ENCODE measurements at places on chromosomes 5 and 9. TPM values are rescaled to one million over a fixed set of nuclear protein-coding genes. Genes with fewer than 3 reads are reported as not detected.

GRCh38 chr5:149617760-149618306 lies 36.5 kb downstream of the ARHGEF37 start:
- DNase-seq, result no peak
- no peak overlapping the region for H3K4me3 ChIP-seq
- no peak overlapping the region for H3K27ac ChIP-seq
- no peaks in the 10 kb centered on the region for H3K4me1 ChIP-seq

- no peak overlapping the region for H3K4me3 ChIP-seq
- H3K27me3 ChIP-seq, result no peaks in the 10 kb centered on the region
- DNase-seq, result no peak
- no peak overlapping the region for H3K27ac ChIP-seq
Observed at GRCh38 chr5:116176121-116176520, 91.3 kb downstream of the COMMD10 start.

DNA sequence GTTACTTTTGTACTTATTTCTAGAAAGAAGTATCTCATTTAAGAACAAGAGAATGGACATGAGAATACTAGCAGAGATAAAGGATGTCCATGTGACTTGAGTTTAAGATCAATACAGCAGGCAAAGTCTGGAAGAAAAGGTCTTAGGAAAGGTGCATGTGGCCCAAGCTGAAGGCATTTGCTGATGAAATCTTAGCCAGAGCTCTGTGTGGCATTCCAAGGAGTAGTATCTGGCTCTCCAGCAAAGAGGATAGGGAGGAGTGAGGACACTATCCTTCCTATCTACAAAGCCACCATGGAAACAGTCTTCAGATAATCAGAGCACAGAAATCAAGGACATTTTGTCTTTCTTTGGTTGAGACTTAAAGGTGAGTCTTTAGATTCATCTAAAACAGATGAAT lies 244.1 kb upstream of the RGMB start:
- H3K36me3 ChIP-seq, result no peaks in the 10 kb centered on the region

DNA sequence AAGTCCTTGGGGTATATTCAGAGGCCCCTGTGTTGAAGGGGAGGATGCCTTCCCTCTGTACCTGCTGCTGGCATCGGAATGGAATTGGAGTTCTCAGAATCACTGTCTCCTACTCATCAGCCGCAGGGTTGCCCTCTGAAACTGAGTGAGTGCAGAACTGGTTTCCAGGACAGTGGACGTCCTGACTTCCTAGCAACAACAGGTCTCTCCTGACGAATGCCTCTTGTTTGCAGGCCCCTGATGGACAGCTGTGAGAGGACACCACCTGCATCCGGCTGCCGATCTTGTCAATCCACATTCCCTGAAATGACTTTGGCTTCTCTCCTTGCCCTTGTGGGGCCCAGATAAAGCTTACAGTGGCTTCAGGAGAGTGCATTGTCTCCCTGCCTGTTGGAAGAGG lies 274.5 kb downstream of the NSG2 start:
- no peaks in the 10 kb centered on the region for H3K36me3 ChIP-seq
- no peak overlapping the region for H3K4me3 ChIP-seq
- H3K27me3 ChIP-seq, result no peaks in the 10 kb centered on the region
- no peaks in the 10 kb centered on the region for H3K4me1 ChIP-seq
- no peak for DNase-seq

Gene ZNF346
- total RNA-seq, result 25.1 TPM

Gene ENTPD8
- not detected for total RNA-seq

Gene ZFYVE16
- total RNA-seq, result 29.0 TPM

Data from thoracic aorta (tissue), 2 donors.